ENCODE measurements at places on chromosomes 6 and 20.

GRCh38 chr6:118502169-118502568 is 45.9 kb upstream of the PLN start:
- no peak for DNase-seq
- H3K27ac ChIP-seq: no peak overlapping the region
- H3K36me3 ChIP-seq: no peaks in the 10 kb centered on the region
- no peaks in the 10 kb centered on the region for H3K4me1 ChIP-seq

DNA sequence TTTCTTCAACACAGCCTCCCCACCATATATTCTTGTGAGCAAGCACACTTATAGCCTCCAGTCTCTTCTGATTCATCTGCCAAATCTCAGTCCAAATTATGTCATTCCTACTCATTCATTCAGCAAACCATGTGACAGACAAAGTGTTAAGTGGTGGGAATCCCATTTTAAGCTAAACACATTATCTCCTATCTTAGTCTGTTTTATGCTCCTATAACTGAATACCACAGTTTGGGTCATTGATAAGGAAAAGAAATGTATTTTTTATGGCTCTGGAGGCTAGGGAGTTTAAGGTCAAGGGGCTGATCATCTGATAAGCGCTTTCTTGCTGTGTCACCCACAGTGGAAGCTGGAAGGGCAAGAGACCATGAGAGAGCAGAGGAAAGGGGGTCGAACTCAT is 23.9 kb upstream of the SMIM13 start:
- H3K27me3 ChIP-seq: no peaks in the 10 kb centered on the region
- H3K4me1 ChIP-seq: no peaks in the 10 kb centered on the region
- no peak overlapping the region for H3K27ac ChIP-seq
- no peaks in the 10 kb centered on the region for H3K36me3 ChIP-seq
- H3K4me3 ChIP-seq: no peak overlapping the region
- DNase-seq: no peak

GRCh38 chr6:38113825-38114576 is 294.5 kb downstream of the ZFAND3 start:
- H3K4me3 ChIP-seq: no peak overlapping the region
- peaks cover 15% of the 10 kb centered on the region for H3K4me1 ChIP-seq
- H3K27ac ChIP-seq: no peak overlapping the region
- H3K36me3 ChIP-seq: no peaks in the 10 kb centered on the region
- DNase-seq: no peak

GRCh38 chr6:139883776-139884175 is 509.3 kb upstream of the CITED2 start:
- peaks cover 15% of the 10 kb centered on the region for H3K4me1 ChIP-seq
- H3K27me3 ChIP-seq: no peaks in the 10 kb centered on the region
- no peak overlapping the region for H3K4me3 ChIP-seq
- H3K36me3 ChIP-seq: no peaks in the 10 kb centered on the region

DNA sequence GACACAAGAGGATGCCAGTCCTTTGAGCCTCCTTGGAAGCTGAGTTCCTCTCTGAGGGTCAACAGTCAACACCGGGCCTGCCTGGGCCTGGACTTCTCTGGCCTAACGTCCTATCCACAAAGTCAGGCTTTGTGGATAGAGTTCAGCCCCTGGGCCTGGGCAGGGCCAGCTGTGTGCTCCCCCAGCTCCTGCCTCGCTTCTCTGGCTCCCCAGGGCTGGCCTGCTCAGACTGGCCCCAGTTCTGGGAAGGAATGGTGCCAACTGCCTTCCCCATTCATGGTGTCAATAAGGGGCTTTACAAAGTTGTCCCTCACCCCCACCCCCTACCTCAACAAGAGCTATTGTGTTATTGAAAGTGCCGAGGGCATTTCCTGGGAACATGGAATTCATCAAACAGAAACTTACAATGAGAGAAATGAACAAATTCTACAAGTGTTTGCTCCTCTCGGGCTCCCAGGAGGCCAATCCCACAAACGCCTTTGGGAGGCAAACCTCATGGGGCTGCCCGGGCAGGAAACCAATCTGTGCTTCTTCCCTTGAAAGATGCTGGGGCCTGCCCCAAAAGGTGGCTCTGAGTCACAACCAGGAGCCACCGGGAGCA is 26.5 kb upstream of the PPP1R14C start:
- no peak overlapping the region for H3K27ac ChIP-seq
- H3K4me3 ChIP-seq: no peak overlapping the region
- H3K4me1 ChIP-seq: no peaks in the 10 kb centered on the region

DNA sequence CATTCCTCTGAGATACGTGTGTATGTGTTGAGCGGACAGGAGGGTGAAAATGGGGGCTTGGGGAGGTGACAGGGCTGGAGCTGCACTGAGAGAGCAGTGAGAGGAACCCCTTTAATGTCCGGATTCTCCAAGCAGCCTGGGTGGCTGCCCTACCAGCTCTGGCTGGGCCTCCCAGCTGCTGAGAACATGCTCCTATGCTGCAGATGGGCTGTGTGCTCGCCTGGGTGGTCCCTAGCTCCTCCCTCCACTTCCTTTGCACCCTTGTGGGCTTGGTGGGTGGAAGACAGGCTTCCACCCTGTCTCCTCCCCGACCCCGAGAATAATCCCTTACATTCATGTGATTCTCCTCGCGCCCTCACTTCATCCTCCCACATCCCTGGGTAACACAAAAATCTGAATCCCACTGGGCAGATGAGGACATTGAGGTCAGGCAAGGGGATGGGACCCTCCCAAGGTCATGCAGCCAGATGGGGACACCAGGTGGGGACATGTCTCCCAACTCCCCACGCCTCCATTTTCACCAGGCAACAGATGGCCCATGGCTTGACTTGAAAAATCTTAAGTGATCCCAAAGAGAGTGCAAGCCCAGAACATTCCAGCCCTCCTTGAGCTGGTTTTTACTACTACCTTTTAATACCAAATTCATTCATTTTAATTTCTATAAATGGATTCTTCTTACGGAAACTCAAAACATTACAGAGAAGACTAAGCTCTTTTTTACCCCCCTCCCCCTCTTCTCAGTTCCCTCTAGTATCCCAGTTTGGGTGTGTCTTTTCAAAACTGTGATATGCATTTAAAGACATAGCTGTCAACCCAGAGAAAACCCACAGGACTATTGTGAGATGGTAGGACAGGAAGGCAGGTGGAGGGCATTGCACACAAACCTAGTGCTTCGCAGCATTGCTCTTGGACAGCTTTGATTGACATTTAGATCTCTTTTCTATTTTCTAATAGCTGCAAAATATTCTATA is 5.0 kb upstream of the PDRG1 start:
- H3K36me3 ChIP-seq: no peaks in the 10 kb centered on the region
- no peak for DNase-seq
- H3K4me3 ChIP-seq: no peak overlapping the region
- H3K4me1 ChIP-seq: no peaks in the 10 kb centered on the region

GRCh38 chr20:4247261-4247660 is 231.9 kb upstream of the RNF24 start:
- no peak overlapping the region for H3K27ac ChIP-seq
- H3K36me3 ChIP-seq: no peaks in the 10 kb centered on the region
- DNase-seq: no peak

DNA sequence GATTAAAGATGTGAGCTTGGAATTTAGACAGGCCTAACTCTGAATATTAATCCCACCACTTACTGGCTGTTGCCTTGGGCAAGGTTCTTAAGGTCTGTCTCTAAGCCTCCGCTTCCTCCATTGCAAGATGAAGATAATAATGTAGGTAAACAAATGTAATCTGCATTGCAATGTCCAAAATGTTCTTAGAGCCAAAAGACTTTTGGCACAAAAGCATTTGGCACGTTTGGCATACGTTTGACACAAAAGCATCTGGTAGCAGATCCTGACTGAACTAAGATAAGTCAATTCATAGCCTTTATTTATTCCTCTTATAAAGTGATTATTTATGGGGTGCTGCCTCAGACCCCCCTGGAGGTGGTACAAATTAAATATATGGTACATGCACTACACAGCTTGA is 229.9 kb upstream of the STXBP5 start:
- no peak for DNase-seq
- H3K27me3 ChIP-seq: no peaks in the 10 kb centered on the region
- no peak overlapping the region for H3K4me3 ChIP-seq
- no peaks in the 10 kb centered on the region for H3K36me3 ChIP-seq

DNA sequence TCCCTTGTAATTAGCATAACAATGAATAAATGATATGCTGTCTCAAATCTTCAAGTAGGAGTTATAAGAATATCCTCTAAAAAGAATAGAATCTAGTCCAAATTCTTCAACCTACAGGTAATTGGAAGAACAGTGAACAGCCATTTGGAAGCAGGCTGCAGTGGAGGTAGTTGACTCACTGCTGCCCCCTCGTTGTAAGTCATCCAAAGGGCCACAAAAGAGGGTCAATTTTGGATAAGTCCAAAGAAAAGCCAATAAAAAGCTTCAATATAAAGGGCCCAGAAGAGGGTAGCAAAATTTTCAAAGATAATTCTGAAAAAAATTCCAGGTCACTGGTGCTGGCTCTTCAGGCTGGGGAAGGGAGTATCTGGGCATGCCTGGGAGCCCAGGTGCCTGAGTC is 60.8 kb upstream of the SSTR4 start:
- no peak overlapping the region for H3K4me3 ChIP-seq
- DNase-seq: peak; percentile 55
- H3K27ac ChIP-seq: no peak overlapping the region
- H3K36me3 ChIP-seq: no peaks in the 10 kb centered on the region

DNA sequence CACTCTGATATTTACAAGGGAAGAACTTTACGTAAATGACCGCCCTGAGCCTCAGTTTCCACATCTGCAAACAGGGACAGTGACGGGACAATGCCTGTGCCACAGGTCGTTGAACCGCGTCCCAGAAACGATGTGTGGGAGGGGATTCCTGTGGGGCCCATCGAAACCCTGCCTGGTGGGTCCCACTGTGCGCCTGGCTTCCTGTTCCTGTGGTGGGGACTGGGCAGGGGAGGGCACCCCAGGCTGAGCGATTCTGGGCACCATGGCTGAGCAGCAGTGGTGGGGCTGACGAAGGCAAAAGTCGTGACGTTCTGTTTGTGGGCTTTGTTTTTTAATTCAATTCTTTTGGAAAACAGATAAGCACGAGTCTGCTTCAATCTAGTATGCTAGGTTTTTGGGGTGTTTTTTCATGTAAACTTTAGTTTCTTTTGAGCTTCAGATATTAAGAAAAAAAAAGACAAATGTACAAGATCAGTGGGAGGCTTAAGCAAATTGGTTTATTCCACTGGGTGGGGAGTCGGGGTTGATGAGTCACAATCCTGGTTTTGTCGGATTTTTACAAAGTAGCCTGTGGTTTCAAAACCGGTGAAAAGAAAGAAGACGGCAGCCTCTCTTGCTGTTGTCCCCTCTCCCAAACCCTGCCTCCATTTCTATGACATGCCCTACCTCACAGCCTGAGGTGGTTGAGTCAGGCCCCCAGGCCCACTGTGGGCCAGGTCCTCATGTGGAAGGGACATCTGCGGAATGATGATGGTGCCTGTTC is 40.4 kb downstream of the GNAS-AS1 start:
- H3K4me1 ChIP-seq: no peaks in the 10 kb centered on the region
- no peak overlapping the region for H3K4me3 ChIP-seq
- H3K27me3 ChIP-seq: no peaks in the 10 kb centered on the region
- no peaks in the 10 kb centered on the region for H3K36me3 ChIP-seq
- no peak for DNase-seq

DNA sequence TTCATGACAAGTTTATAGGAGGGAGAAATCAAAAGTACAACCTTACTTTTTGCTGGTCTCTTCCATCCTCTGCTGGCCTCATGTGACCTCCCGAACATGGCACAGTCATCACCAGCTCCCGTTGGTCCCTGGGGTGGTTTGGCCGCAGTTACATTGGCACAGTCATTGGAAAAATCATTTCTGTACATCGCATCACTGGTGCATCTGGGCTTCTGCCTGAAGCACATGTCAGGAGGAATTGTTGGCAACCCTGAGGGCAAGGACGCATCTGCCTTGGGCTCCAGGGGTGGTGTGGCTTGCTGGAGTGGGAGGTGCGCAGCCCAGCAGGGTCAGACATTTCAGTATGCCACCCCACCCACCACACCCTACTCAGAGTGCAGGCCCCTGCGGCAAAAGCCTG is 162.9 kb upstream of the SLC24A3 start:
- DNase-seq: no peak
- H3K27me3 ChIP-seq: no peaks in the 10 kb centered on the region
- H3K4me1 ChIP-seq: peaks cover 3% of the 10 kb centered on the region
- no peaks in the 10 kb centered on the region for H3K36me3 ChIP-seq

GRCh38 chr6:25257686-25258348 is 21.4 kb upstream of the CARMIL1 start:
- no peaks in the 10 kb centered on the region for H3K4me1 ChIP-seq
- H3K4me3 ChIP-seq: no peak overlapping the region
- no peak for DNase-seq
- H3K36me3 ChIP-seq: no peaks in the 10 kb centered on the region
- H3K27ac ChIP-seq: no peak overlapping the region

DNA sequence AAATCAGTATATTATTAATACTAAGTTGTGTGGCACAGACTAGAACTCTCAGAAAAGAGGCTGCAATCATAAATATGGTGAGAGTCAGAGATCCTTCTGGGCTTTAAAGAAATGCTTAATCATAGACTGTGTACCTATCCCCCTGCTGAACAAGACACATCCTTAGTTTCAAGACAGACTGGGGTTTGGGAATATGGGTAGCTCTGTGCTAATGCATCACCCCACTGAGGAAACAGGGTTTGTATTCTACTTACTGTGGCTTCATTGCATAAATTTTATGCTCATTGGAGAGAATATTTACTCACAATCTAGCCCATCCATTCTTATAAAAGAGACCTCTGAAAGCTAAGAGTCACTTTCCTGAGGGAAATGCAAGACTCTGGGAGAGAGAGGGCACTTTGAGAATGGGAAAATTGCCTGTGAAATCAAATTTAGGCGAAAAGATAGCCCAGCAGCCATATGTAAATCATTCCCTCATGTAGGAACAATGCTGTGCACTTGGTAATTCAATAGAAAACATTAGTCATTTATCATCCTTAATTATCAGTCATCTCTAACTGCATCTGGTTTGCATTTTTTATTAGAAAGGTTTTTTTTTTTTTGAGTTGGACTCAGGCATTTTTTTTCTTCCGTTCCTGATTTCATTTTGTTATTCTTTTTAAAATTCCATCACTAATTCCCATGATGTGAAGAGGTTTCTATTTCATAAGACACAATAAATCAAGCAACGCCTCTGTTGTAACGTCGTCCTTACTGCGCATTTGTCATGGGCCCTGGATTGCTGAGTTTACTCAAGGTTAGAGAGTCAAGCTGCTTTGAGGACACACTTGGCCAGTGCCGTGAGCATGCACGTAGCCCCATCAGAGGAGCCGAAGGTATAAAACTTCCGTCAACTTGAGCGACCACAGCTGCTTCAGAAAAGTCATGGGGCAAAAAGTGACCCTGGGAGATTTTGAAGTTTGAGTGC is 91.8 kb downstream of the TRMT11 start:
- H3K27me3 ChIP-seq: no peaks in the 10 kb centered on the region
- H3K4me3 ChIP-seq: no peak overlapping the region
- no peak for DNase-seq
- H3K27ac ChIP-seq: no peak overlapping the region

- H3K36me3 ChIP-seq: no peaks in the 10 kb centered on the region
- no peaks in the 10 kb centered on the region for H3K27me3 ChIP-seq
- H3K4me1 ChIP-seq: no peaks in the 10 kb centered on the region
These were observed 26.8 kb downstream of the C6orf89 start for GRCh38 chr6:36912586-36912985.
